ENCODE measurements at places on chromosomes 7 and 10.

- no peak for DNase-seq
Measured at GRCh38 chr10:36712695-36713094, 412.7 kb upstream of the ANKRD30A start.

DNA sequence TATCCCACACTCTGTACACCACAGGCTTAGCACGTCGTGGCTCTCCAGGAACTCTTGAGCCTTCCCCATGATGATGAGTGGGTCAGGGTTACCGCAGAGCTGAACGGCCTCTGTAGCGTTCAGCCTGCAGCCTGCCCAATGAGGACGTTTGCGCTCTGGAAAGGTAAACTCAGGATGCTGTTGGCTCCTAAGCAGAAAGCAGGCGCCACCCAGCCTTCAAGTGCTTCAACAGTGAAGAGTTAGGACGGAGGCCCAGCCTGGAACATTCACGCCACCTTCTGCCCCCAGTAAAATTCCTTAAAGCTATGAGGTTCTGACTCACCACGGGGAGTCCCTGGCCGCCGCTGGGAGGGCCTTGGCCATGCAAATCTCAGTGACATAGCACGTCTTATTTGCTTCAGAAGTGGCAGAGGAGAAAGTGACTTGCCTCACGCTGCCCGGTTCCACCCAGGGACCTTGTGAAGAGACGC, 161.5 kb upstream of the SH2B2 start:
- DNase-seq, result no peak

DNA sequence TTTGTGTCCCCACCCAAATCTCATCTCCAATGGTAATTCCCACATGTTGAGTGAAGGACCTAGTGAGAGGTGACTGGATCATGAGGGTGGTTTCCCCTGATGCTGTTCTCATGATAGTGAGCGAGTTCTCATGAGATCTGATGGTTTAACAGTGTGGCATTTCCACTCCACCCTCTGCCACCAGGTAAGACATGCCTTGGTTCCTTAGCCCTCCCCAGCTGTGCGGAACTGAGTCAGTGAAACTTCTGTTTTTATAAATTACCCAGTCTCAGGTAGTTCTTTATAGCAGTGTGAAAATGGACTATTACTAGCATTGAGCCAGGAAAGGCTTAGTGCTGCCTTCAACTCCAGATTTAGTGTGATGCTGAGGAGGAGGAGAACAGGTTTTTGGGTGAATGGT, 222.2 kb downstream of the ADRA2A start:
- DNase-seq, result no peak

DNA sequence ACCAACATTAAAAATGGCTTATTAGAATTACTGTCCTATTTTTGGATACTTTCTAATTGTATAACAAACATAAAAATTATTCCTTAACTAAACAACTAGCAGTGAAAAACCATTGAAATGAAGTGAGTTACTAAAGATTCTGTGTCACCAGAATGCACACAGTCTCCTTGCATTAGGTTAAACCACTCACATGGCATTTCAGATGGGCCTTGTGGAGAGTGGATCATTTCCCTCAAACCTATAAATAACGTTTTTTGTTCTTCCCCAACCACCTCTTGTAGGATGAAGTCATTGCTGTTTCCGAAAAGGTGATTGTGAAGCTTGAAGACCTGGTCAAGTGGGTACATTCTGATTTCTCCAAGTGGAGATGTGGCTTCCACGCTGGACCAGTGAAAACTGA, 38.4 kb downstream of the ARID5B start:
- no peak for DNase-seq

GRCh38 chr7:3767917-3768777, 467.1 kb downstream of the SDK1 start:
- DNase-seq, result no peak

DNA sequence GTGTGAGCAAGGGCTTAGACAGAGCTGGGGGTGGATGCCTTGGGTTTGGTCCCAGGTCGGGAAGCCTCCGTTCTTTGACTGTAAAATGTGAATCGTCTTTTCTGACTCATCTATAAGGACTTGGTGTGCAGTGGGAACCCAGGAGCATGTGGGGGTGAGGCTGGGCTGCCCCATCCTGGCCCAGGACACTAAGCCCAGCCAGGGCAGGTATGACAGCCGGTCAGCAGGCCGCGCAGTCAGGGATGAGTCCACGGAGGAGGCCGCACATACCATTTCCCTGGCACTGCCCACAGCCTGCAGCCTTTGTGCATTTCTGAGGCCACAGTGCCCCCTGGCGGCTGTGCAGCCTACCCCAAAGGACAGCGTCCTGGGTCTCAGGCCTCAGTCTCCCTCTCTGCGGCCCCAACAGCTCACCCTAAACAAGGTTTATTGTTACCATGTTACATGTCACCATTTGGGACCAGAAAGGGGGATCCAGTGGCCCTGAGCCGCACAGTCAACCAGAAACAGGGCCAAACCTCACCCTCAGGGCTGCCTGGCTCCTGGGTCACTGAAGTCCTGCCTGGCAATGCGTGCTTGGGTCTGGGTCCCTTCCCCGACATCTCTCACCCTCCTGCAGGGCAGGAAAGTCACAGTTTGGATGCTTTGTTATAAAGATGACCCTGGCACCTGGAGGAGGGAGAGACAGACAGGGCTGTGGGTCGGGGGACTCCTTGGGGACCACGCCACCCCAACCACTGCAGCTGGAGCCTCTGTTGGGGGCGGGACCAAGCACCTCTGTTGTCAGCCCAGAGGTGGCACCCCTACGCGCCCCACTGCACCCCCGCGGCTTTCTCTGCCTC, 14.4 kb upstream of the SH2B2 start:
- peak; percentile 41 for DNase-seq

- DNase-seq, result no peak
Measured at GRCh38 chr10:14016011-14016536, 314.6 kb downstream of the FRMD4A start.

- no peak for DNase-seq
Measured at GRCh38 chr7:43118313-43118712, 5.9 kb downstream of the HECW1 start.

DNA sequence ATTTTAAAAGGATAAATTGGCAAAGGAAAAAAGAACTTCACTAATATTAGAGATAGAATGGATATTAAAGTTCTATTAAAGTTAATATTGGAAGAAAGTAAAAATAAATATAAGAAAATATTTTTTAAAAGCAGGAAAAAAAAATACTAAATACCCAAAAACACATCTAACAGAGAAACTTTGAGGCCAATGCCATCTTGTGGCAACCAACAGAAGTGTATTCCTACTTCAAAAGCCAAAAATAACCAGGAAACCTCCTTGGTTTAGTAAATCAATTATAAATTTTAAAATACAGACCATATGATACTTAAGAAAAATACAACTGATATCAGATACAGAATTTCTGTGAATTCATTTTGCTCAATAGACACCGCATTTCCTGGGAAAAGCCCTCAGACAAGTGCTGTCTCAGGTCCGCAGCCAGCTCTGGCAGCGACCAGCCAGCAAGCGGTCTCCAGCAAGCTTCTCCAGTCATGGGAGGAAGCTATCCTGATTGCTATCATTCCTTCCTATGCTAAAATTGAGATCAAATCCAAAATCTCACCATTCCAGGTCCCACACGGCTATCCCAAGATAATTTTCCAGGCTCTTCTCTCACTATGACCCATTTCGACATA, 65.3 kb downstream of the LMBR1 start:
- DNase-seq, result no peak

GRCh38 chr10:3901370-3901769, 116.4 kb upstream of the KLF6 start:
- DNase-seq, result no peak
